ENCODE measurements at places on chromosomes 6 and 20. TPM values are rescaled to one million over a fixed set of nuclear protein-coding genes. Genes with fewer than 3 reads are reported as not detected.

- no peaks in the 10 kb centered on the region for H3K4me1 ChIP-seq
- H3K27ac ChIP-seq = no peak overlapping the region
- DNase-seq = no peak
- H3K36me3 ChIP-seq = no peaks in the 10 kb centered on the region
- peaks cover 3% of the 10 kb centered on the region for H3K27me3 ChIP-seq
Observed at GRCh38 chr20:10185741-10186558, 32.7 kb upstream of the SNAP25 start.

DNA sequence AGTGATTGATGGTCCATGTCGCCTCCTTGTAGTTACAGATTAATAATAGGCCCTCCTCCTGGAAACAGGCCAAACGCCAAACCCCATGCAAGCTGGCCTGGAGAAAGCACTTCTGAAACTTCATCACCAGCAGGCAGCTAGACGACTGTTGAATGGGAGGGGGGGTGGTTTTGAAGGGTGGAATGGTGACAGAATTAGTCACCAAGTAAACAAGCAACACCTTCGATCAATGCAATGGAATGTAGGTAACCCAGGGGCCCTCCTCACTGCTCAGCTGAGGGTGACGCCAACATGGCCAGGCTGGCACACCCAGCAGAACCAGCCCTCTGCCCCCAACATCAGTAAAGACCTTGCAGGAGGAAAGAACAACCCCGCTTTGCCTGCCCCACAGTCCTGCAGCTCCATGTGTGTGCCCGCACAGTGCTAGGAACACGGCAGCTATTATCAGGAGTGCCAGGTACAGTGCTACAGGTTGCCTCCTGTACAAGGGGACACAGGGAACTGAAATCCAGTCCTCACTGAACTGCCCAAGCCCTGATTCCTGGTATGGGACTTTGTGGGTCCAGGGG, 2.7 kb downstream of the BCAS1 start:
- no peaks in the 10 kb centered on the region for H3K36me3 ChIP-seq
- H3K4me3 ChIP-seq = no peak overlapping the region
- H3K27me3 ChIP-seq = peaks cover 3% of the 10 kb centered on the region
- H3K4me1 ChIP-seq = peaks cover 13% of the 10 kb centered on the region

DNA sequence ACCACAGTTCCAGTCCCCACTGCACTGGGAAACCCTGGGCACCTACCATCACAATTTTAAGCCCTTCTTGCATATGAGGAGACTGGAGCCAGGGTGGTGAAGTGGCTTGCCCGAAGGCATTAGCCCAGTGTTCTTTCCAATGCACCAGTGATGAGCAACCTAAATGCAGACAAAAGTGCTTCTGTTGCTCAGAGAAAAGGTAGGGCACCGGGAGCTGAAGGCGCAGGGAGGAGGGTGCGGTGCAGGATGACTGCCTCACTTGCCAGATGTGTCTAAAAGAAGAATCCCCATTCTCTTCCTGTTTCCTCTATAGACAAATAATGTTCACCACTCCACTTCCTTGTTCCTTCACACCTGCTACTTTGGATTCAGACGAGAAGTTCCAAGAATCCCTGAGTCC, 86.5 kb downstream of the QRSL1 start:
- H3K4me3 ChIP-seq = no peak overlapping the region
- DNase-seq = no peak
- H3K4me1 ChIP-seq = no peaks in the 10 kb centered on the region
- H3K27me3 ChIP-seq = peaks cover 8% of the 10 kb centered on the region

DNA sequence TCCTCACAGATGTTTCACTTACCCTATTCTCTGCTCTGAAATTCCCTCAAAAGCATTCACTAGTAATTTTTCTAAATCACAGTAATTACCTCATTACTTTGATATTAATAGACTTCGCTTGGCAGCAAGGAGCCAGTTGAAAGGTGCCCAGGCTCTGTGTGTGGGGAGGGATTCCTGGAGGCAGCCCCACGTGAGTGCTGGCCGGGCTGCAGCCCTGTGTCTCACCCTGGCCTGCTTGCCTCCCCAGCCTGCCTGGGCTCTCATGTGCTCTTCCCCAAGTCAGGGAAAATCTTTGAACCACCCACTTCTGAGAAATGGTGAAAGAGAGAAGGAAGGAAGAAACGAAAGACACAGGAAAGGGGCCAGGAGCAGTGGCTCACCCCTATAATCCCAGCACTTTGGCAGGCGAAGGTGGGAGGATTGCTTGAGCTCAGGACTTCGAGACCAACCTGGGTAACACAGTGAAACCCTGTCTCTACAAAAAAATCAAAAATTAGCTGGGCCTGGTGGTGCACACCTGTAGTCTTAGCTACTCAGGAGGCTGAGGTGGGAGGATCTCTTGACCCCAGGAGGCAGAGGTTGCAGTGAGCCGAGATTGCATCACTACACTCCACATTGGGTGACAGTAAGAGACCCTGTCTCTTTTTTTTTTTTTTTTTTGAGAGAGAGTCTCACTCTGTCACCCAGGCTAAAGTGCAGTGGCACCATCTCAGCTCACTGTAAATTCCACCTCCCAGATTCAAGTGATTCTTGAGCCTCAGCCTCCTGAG, 20.0 kb upstream of the SNTA1 start:
- no peaks in the 10 kb centered on the region for H3K36me3 ChIP-seq
- H3K27me3 ChIP-seq = no peaks in the 10 kb centered on the region
- no peak for DNase-seq
- no peak overlapping the region for H3K27ac ChIP-seq
- no peaks in the 10 kb centered on the region for H3K4me1 ChIP-seq
- no peak overlapping the region for H3K4me3 ChIP-seq

MYLK2 gene
- total RNA-seq = 0.27 TPM

- no peak overlapping the region for H3K4me3 ChIP-seq
- H3K27ac ChIP-seq = no peak overlapping the region
Observed at GRCh38 chr6:34981951-34982350, 92.9 kb downstream of the ANKS1A start.

Measured in activated CD4-positive, alpha-beta memory T cell treated with anti-CD3 and anti-CD28 coated beads for 36 hours (primary cell).